ENCODE measurements at places on chromosomes 11 and 22.

DNA sequence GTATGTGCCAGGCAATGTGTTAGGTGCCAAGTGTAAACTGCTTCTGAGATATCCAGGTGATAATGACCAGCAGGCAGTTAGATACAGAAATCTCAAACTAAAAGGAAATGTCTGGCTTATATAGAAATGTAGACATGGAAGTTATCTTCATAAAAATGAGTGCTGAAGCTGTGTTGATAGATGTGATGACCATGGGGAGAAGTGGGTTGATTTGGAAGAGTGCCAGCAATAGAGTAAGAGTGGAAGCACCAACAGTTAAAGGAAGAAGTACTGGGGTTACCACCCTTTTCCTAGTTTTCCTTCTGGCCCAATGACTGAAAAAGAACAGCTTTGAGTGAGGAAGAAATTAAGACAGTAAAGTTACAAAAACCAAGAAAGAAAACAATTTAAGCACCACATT is 68.5 kb downstream of the C2CD3 start:
- H3K27me3 ChIP-seq, result no peaks in the 10 kb centered on the region
- H3K4me1 ChIP-seq, result no peaks in the 10 kb centered on the region
- no peak overlapping the region for H3K4me3 ChIP-seq

DNA sequence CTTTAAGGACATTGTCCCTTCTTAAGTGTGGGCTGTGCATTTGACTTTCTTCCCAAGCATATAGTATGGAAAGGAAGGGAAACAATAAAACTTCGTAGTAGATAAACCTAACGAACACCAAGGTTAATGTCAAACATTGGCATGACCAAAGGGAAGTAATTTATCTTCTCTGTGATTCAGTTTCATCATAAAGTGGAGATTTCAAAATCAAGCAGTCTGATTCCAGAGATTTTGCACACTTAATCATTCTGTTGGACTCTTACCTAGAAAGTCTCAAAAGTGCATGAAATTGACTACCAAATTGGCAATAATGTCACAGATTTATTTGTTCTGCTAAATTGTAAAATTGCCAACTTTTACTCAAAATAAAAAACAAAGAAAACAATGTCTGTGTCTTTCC is 559.7 kb downstream of the JRKL start:
- H3K4me1 ChIP-seq, result no peaks in the 10 kb centered on the region
- no peaks in the 10 kb centered on the region for H3K36me3 ChIP-seq
- no peak overlapping the region for H3K27ac ChIP-seq
- DNase-seq, result peak; percentile 3

- H3K27ac ChIP-seq, result no peak overlapping the region
- H3K36me3 ChIP-seq, result no peaks in the 10 kb centered on the region
- no peak overlapping the region for H3K4me3 ChIP-seq
- DNase-seq, result no peak
- H3K4me1 ChIP-seq, result no peaks in the 10 kb centered on the region
Observed at GRCh38 chr11:116543911-116544475, 228.8 kb downstream of the BUD13 start.

DNA sequence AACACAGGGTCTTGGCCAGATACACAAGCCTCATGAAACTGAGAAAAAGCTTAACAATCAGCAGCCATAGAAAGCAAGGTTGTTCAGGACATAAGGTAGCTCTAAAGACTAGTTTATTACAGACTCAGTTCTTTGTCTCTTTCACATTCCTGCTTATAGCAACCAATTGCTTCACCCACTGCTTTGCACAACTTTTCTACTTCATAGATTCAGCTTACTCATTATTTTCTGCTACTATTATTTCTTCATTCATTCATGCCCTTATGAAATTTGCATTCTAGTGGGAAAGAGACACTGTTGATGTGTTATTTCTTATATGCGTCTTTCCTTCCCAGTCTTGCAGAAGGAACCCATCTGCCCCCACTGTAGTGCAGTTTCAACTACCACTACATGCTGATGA is 4.7 kb downstream of the CCDC34 start:
- DNase-seq, result no peak
- H3K27me3 ChIP-seq, result no peaks in the 10 kb centered on the region
- no peaks in the 10 kb centered on the region for H3K36me3 ChIP-seq
- no peak overlapping the region for H3K27ac ChIP-seq
- peaks cover 7% of the 10 kb centered on the region for H3K4me1 ChIP-seq

DNA sequence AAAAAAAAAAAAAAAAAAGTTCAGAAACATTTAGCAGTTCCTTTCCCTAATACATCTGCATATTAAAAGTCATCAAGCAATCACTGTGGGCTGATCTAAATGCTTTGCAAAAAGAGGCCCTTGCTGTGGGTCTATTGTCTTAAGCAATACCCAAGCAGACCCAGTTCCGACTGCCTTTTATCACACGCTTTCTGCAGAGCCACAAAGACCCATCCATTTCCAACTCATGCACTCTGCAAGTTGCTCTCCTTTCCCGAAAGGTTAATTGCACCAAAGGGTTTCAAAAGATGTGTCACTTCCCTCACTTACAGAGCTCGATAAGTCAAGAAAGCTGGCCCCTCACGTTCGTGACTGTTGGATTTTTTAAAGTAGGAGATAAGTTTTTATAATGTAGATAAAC is 138.9 kb downstream of the MPPED1 start:
- H3K4me3 ChIP-seq, result no peak overlapping the region
- no peak overlapping the region for H3K27ac ChIP-seq

DNA sequence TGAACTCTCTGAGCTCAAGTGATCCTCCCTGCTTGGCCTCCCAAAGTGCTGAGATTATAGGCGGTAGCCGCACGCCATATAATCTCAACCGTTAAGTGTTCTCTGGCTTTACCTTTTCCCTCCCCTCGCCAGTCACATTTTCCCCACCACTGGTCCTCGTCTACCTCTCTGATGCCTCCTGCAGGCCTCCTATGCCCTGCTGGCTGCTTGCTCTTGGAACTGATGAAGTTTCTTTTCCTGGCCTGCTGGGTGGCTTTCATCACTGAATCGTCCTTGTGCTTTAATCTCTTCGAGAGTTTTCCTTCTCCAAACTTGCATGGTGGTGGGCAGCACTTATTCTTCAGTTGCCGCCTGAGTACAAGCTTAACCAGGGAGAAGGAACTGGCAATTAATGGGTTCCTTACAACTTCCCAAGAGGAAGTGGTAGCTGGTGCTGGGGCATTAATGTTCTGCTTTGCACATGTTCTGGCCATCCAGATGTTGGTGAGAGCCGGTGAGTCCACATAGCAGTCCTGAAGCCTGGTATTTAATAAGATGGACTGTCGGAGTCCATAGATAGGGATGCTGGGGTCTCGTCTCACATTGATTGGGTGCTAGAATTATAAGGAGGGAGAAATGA is 1.3 kb downstream of the C22orf31 start:
- no peaks in the 10 kb centered on the region for H3K36me3 ChIP-seq
- no peak overlapping the region for H3K27ac ChIP-seq
- DNase-seq, result no peak
- no peaks in the 10 kb centered on the region for H3K27me3 ChIP-seq

GRCh38 chr22:29767171-29768051 is at the start of gene UQCR10:
Gene UQCR10 (plus strand): TSS chr22:29767369. CDS start chr22:29767399, 30 bp downstream.
- peak within 1 kb of the TSS; percentile 78 for H3K27ac ChIP-seq
- H3K27me3 ChIP-seq, result no peaks in the 10 kb centered on the region
- DNase-seq, result peak; percentile 96

DNA sequence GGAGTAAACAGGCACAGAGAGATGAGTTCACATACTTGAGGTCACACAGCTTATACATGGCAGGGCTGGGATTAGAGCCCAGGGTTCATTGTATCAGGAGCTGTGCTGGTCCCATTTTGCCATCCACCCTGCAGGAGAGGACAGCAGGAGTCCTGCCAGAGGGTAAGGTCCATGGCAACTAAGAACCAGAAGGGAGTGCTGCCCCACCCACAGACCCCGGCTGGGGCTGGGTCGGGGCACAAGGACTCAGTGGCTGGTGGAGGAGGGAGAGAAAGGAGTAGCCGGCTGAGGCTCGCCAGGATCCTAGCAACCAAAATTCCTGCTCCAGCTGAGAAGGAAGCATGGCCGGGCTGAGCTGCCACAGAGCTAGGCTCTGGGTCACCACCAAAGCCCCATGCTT is 25.9 kb upstream of the TP53I11 start:
- H3K36me3 ChIP-seq, result no peaks in the 10 kb centered on the region
- no peak for DNase-seq
- H3K27me3 ChIP-seq, result peaks cover 2% of the 10 kb centered on the region
- peaks cover 32% of the 10 kb centered on the region for H3K4me1 ChIP-seq
- H3K27ac ChIP-seq, result no peak overlapping the region

- no peaks in the 10 kb centered on the region for H3K36me3 ChIP-seq
- peak; percentile 27 for DNase-seq
- H3K27ac ChIP-seq, result peak overlapping the region; percentile 79
- H3K4me1 ChIP-seq, result peaks cover 9% of the 10 kb centered on the region
- peak overlapping the region; percentile 91 for H3K4me3 ChIP-seq
Observed at GRCh38 chr11:36510594-36510942, 496 bp upstream of the TRAF6 start.

- H3K4me1 ChIP-seq, result peaks cover 32% of the 10 kb centered on the region
- no peak for DNase-seq
- H3K27me3 ChIP-seq, result no peaks in the 10 kb centered on the region
- H3K27ac ChIP-seq, result no peak overlapping the region
- no peaks in the 10 kb centered on the region for H3K36me3 ChIP-seq
Observed at GRCh38 chr22:36183446-36183845, 18.2 kb downstream of the APOL4 start.

DNA sequence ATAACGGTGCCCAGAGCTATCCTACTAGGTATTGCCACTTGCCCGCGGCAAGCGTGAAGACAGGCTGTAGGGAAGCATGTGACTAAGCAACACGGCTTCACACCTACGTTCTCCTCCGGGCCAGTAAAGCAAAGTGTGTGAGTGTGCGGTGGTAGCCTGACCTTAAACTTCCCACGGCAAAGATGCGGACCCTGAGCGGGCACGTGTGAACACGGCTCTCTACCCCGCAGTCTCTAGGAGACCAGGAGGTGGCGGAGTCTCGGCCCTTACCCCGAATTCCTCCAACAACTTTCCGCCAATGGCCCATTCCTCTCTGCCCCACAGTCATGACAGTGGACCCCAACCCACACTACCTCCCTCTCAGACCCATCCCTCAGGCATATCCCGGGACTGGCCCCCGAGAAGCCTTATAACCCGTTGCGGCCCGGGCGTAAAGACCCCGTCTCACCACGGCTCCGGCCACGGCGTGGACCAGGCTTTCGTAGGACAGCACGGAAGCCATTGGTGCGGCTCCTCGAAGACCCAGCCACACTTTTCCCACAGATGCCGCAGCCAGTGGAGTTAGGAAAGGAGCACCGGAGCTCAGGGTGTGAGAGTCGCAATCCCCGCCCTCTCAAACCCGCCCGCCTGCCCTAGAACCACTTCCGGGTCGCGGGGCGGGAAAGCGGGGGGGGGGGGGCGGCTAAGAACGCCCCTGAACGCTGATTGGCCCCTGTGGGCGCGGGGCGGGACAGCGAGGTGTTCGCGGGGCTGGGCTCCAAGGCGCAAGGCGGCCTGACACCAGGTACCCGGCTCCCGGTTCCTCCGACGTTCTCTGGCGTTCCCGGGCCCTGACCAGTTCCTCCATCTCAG is at the start of gene SLC25A17:
Gene SLC25A17 (minus strand): TSS at position 600 of the 852 bp plus-strand sequence. CDS start 98 bp downstream, at position 502.
- H3K27ac ChIP-seq, result peak within 1 kb of the TSS; percentile 90
- no peaks in the 10 kb centered on the region for H3K27me3 ChIP-seq
- H3K36me3 ChIP-seq, result peaks cover 10% of the 10 kb centered on the region
- DNase-seq, result peak; percentile 94
- peaks cover 15% of the 10 kb centered on the region for H3K4me1 ChIP-seq
- H3K4me3 ChIP-seq, result peak within 1 kb of the TSS; percentile 100

GRCh38 chr22:44755956-44756361 is 3.6 kb downstream of the ARHGAP8 start:
- no peaks in the 10 kb centered on the region for H3K36me3 ChIP-seq
- no peak for DNase-seq
- no peak overlapping the region for H3K4me3 ChIP-seq
- peaks cover 28% of the 10 kb centered on the region for H3K4me1 ChIP-seq
- no peak overlapping the region for H3K27ac ChIP-seq

- H3K27me3 ChIP-seq, result no peaks in the 10 kb centered on the region
- H3K4me1 ChIP-seq, result no peaks in the 10 kb centered on the region
- H3K36me3 ChIP-seq, result no peaks in the 10 kb centered on the region
- no peak overlapping the region for H3K4me3 ChIP-seq
- no peak for DNase-seq
Observed at GRCh38 chr11:95293116-95293515, 62.1 kb upstream of the SESN3 start.

DNA sequence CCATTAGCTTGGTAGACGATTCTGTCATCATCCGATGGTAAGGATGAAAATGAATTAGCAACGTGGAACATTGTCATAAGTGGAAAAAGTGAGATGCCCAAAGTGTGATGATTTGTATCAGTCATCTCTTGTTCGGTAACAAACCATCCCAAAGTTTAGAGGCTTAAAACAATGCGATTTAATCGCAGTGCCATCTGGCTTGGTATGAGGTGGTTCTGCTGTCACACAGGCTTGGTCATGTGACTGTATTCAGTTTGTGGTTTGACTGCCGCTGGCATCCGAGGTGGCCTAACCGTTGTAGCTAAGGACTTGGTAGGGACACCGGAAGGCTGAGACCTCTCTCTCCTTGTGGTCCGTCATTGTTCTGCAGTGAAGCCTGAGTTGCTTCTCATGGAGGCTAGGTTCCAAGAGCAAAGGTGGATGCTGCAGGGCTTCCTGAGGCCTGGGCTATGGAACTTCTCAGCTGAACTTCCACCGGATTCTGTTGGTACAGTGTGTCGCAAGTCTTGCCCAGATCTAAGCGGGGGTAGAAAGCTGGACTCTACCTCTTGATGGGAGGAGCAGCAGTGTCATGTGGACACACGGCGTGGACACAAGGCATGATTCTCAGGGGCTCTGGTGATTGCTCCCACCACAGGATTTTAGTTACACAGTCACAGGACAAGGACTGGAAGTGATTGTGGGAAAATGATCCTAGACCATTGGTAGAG is 36.3 kb downstream of the BCR start:
- H3K27ac ChIP-seq, result no peak overlapping the region
- H3K4me1 ChIP-seq, result peaks cover 80% of the 10 kb centered on the region
- H3K27me3 ChIP-seq, result peaks cover 30% of the 10 kb centered on the region
- H3K36me3 ChIP-seq, result no peaks in the 10 kb centered on the region
- no peak for DNase-seq

DNA sequence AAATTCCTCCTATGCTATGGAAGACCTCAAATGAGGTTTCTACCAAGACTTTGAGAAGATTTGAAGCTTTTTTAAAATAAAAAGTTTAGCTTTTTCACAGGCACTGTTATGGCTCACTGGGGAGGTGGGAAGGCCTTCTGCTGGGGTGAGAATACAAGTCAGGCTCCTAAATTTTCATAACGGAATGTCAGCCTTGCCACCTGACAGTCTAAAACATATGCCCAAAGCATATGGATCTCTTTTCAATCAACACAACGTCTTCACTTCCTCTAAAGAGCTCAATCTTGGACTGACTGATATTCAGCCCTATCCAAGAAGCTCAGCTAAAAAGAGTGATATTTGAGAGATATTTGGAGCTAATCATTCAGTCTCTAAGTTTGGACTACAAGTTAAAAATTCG is 57.1 kb upstream of the LIN7C start:
- H3K4me1 ChIP-seq, result no peaks in the 10 kb centered on the region
- no peaks in the 10 kb centered on the region for H3K27me3 ChIP-seq
- H3K27ac ChIP-seq, result no peak overlapping the region
- no peaks in the 10 kb centered on the region for H3K36me3 ChIP-seq
- no peak overlapping the region for H3K4me3 ChIP-seq
